ENCODE measurements at places on chromosomes 5 and 9.

- H3K27ac ChIP-seq, result no peak overlapping the region
- H3K4me3 ChIP-seq, result no peak overlapping the region
- H3K27me3 ChIP-seq, result no peaks in the 10 kb centered on the region
- no peaks in the 10 kb centered on the region for H3K36me3 ChIP-seq
Observed at GRCh38 chr9:121235512-121235911, 32.5 kb upstream of the GSN start.

- H3K4me1 ChIP-seq, result no peaks in the 10 kb centered on the region
- H3K27me3 ChIP-seq, result no peaks in the 10 kb centered on the region
Observed at GRCh38 chr9:17699615-17700330, 120.9 kb downstream of the SH3GL2 start.

- no peaks in the 10 kb centered on the region for H3K36me3 ChIP-seq
- H3K4me3 ChIP-seq, result no peak overlapping the region
- H3K27me3 ChIP-seq, result no peaks in the 10 kb centered on the region
- H3K27ac ChIP-seq, result peak overlapping the region; percentile 64
- H3K4me1 ChIP-seq, result peaks cover 12% of the 10 kb centered on the region
- no peak for DNase-seq
Observed at GRCh38 chr5:115494570-115495289, 49.8 kb downstream of the FEM1C start.

GRCh38 chr5:108148715-108149139, 233.2 kb downstream of the FBXL17 start:
- H3K4me1 ChIP-seq, result no peaks in the 10 kb centered on the region
- no peak overlapping the region for H3K27ac ChIP-seq
- H3K4me3 ChIP-seq, result no peak overlapping the region
- no peaks in the 10 kb centered on the region for H3K36me3 ChIP-seq

GRCh38 chr9:93099551-93100275, 3.7 kb downstream of the CARD19 start:
- DNase-seq, result no peak
- no peaks in the 10 kb centered on the region for H3K36me3 ChIP-seq
- no peaks in the 10 kb centered on the region for H3K4me1 ChIP-seq
- no peak overlapping the region for H3K27ac ChIP-seq

- DNase-seq, result no peak
- no peak overlapping the region for H3K4me3 ChIP-seq
- peak overlapping the region; percentile 64 for H3K27ac ChIP-seq
- H3K27me3 ChIP-seq, result no peaks in the 10 kb centered on the region
Observed at GRCh38 chr5:91111473-91112238, 271.5 kb downstream of the ARRDC3 start.

All from right atrium auricular region (tissue), 2 donors.